ENCODE measurements at places on chromosomes 4 and X.

DNA sequence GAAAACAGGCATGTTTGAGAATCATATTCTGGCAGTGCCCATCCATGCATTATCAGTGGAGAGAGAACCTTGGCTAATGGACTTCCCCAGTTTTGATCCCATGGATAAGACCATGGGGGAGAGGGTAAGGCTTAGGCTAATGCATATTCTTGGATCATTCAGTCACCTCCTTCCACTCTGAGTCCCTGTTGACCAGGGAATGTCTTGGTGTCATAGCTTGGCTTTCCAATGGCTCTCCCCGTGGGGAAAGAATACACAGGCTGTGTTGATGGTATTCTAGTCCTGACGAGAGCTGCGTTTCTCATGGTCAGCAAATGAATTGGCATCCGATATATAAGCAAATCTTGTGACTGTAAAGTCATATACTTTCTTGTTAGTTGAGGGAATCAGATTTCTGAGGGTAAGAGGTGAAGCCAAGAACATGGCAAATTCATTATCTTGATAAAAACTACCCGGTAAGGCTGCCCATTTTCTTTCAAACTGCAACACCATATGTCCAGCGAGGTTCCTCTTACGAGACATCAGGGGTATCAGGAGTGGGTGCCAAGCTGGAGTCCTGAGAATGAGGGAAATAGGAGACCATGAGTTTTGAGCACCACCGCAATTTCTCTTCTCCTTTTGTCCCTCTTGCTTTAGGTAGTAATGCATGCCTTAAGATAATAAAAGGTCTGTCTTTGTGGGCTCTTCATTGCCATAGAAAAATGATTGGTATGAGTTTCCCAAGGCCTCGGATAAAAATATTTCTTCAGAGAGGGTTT lies 18.0 kb downstream of the RHOH start:
- no peak for DNase-seq

DNA sequence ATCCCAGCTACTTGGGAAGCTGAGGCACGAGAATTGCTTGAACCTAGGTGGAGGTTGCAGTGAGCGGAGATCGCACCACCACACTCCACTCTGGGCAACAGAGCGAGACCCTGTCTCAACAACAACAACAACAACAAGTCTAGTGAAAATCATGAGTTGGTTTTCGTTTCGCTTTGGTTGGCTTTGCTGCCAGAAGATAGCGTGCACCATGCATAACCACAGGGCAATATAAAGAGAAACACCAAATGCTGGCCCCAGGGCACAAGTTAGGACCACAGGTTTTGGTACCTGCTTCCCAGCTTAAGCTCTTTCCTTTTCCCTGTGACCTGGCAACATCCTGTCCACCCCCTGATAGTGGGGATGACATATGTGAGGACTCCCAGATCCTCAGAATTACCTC lies 21.5 kb upstream of the HMGB3 start:
- no peak for DNase-seq

- no peak for DNase-seq
Observed at GRCh38 chrX:1026263-1027015, 186.0 kb downstream of the CRLF2 start.

- DNase-seq: no peak
Observed at GRCh38 chr4:84501721-84502267, 2.7 kb upstream of the NKX6-1 start.

- no peak for DNase-seq
Observed at GRCh38 chr4:143771269-143771668, 70.8 kb upstream of the FREM3 start.

DNA sequence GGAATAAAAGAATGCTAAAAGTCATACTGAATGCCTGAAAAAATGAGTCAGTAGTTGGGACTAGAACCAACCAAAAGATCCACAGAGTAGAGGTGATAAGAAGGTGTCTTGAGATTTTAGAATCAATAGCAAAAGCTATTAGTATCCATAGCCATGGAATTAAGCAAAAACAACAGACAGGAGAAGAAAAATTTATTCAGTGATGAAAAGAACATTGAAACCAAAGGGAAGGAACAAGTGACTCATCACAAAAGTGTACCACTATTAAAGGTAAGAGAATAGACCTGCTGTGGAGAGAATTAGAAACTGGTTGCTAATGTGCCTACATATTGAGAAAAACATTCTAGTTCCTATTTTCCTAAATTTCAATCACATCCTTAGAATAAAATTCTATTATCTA lies 182.0 kb upstream of the NEIL3 start:
- DNase-seq: no peak

GRCh38 chr4:153780876-153781275 lies 8.0 kb downstream of the SFRP2 start:
- no peak for DNase-seq

- DNase-seq: no peak
Observed at GRCh38 chrX:24506082-24506481, 41.0 kb downstream of the PDK3 start.

- no peak for DNase-seq
Observed at GRCh38 chr4:153160821-153161220, 43.4 kb upstream of the TRIM2 start.

DNA sequence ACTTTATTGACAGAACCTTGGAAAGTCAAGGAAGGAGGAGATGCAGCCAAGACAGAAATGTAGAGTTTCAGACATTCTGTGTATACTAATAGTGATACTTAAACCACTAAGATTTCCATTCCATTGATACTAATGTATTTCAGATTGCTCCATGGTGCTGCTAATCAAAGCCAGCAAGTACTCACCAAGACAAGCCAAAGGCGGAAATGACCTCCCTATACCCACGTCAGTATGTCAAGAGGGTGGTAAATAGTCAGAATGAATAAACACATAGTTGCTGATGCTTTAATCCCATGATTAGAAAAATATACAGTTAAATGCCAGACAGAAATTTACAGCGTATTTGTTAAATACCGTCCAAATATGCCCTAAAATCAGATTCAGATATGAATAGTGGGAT lies 417.8 kb upstream of the INTU start:
- no peak for DNase-seq

GRCh38 chr4:32544846-32545245 lies 1824.7 kb downstream of the PCDH7 start:
- no peak for DNase-seq

GRCh38 chr4:173528378-173529321 lies 1.4 kb downstream of the HAND2 start:
- no peak for DNase-seq

GRCh38 chr4:81796790-81797528 lies 325.3 kb upstream of the RASGEF1B start:
- DNase-seq: no peak

- no peak for DNase-seq
Observed at GRCh38 chr4:2925931-2926860, 37.0 kb downstream of the NOP14 start.

- DNase-seq: no peak
Observed at GRCh38 chr4:145177906-145178538, 2.4 kb downstream of the OTUD4 start.

DNA sequence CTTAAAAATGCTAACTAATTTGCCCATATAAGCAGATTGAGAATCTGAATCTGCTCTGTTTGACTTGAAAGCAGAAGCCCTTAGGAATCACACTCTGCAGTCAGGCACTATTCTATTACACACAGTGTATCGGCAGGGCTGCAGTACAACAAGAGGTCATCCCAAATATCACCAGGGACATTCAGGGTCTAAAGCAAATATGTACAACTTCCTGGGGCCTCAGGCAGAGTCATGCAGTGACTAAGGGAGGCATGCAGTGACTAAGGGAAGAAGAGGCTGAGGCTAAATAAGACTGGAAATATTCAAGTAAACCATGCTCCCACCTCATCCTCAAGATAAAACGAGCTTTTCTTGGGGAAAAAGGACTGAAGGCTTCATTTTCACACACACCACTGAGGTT lies 20.9 kb downstream of the MAPK10 start:
- no peak for DNase-seq

Data from esophagus squamous epithelium (tissue), 5 donors.